ENCODE measurements at places on chromosomes 3 and 15.
A peak's percentile ranks its signal among the peaks of the same experiment; 100 is the strongest.

GRCh38 chr15:81083201-81083600 lies 50.9 kb upstream of the CFAP161 start:
- DNase-seq = no peak

DNA sequence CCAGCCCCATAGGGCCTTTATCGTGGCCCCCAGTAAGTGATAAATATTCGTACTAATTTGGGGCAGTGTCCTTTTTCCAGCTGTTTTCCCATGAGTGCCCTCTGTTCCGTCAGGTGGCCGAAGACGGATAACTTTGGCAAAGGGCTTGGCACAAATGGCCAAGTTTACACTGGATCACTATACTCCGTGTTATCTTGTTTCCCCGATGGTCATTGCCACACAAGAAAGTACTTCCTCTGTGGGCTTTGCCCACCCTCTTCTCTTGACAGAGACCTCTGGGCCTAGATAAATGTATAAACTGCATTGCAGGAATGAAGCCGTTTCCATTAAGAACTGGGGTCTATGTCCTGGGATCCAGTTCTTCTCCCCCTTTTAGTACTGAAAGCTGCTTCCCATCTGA lies 39.1 kb downstream of the SMAD3 start:
- no peak for DNase-seq

DNA sequence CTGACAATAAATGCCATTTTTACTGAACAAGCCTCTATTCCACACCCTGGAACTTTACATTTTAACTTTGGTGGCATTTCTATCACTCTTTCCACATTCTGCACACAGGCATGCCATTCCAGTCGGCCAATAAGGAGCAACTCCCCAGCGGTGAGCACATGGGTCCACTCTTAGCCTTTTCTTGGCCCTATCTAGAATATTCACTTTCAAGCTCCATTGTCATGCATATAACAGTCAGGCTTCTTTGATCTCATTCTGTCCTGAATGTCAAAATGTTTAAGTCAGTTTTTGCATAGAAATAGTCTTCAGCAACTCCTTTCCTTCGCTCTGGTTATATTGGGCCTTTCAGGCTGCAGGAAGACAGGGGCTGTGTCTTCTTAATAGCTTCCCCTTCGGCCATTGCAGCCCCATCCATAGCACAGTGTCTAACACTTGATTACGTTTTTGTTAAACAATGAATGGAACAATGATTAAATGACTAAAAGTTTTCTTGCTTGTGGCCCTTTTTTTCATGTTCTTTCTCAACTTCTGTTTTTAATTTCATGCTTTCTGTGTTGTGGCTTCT lies 427.3 kb downstream of the MFSD1 start:
- no peak for DNase-seq

GRCh38 chr3:18660059-18660458 lies 234.9 kb upstream of the SATB1 start:
- DNase-seq = no peak

DNA sequence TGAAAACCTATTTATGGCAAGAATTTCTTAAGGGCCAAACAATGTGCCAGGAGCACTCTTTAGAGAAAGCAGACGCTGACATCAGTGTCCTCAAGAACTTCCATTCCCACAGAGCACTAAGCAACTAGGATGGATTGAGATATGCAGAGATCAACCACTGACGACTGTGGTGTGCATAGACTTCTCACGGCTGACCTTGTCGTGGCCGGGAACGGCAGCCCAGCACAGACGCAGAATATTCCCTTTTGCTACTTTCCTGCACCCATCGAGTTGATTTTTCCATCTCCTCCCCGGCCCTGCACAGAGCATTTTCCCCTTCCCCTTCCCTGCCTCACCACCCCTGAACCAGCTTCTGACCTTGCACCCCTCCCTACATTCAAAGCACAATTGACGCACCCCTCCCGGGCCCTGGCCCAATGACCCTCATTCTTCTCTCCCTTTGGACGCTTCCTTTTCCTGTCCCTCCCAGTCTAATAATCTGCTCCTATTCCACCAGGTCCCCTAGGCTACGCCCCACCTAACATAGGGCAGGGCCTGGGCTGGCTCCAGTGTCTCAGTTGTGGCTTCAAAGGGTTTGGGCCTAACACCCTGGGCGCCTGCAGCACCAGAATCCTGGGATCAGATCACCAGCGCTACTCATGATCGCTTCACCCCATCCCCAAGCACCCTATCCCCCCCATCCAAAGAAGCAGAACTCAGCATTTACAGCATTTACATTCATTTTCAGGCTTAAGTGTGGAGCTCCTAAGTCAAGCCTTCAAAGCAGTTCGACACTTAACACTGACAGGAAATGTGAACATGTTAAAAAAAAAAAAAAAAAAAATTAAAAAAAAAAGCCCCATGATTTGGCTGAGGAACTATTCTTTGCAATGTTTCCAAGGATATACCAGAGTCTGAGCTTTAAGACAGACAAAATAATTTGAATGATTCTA lies 151.2 kb downstream of the FOXP1 start:
- no peak for DNase-seq

- no peak for DNase-seq
These were observed 61.7 kb downstream of the GBE1 start for GRCh38 chr3:81699536-81700320.

DNA sequence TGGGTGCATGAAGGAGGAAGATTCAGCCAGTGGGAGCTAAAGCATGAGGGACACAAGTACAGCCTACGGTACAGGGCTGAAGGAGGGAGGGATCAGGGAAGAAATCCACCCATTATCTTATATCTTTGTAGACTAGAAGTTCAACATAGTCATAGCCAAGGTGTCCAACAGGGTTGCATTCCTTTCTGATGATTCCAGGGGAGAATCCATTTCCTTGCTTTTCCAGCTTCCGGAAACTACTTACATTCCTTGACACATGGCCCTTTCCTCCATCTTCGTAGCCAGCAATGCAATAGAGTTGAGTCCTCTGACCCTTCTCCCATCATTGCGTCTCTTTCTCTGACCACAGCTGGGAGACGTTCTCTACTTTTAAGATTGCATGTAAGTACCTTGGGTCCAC lies 471.0 kb upstream of the SEMA6D start:
- no peak for DNase-seq

DNA sequence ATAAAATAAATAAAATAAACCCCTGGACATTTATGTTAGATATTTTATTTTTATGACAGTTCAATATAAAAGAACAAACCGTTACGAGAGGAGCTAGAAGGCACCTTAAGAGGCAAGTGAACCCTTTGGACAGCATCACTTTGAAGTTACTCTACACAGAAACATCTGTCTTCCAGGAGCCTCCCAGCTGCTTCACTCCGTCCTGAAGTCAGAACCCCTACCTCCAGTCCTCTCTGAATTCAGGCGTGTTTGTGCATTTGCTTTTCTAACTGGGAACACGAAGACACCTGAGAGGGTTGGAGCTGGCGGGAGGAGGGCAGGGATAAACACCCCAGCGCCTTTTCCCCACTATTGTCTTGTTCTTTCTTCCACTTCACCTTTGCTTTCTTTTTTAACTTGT lies 46.2 kb downstream of the CMTM7 start:
- no peak for DNase-seq

DNA sequence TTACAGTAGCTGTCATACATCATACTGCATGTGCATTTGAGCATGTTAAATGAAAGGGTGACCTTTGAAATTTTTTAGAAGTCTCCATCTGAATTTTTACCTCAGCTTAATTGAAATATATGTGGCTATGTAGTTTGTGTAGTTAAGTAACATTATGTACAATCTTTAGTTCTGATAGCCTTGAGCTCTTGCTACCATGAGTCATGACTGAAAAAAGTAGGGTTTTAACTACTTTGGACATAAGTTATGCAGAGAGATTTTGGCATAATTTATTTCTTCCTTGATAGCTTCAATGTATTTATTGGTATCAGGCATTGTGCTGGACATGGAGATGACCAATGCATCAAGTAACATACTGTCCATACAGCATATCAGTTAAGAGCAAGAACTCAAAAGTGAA lies 376.5 kb upstream of the ZNF717 start:
- DNase-seq = no peak

DNA sequence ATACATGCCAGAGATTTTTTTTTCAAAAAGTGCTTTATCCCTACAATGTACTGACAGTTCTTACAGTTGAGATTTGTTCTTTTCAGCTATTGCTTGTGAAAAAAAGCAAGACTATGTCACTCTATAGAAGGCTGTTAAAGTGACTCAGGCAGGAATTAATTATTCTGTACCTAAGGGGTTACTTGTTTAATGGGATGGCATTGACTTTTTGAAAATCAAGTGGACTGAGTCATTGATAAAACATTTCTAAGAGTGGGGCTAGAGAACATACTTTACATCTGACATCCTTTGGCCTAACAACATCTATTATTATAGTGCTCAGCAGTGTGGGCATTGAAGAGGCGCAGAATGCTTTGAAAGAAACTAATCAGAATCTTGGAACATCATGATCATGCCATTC lies 34.3 kb downstream of the INTS14 start:
- DNase-seq = no peak

GRCh38 chr15:33157371-33158037 lies 37.0 kb downstream of the FMN1 start:
- no peak for DNase-seq

DNA sequence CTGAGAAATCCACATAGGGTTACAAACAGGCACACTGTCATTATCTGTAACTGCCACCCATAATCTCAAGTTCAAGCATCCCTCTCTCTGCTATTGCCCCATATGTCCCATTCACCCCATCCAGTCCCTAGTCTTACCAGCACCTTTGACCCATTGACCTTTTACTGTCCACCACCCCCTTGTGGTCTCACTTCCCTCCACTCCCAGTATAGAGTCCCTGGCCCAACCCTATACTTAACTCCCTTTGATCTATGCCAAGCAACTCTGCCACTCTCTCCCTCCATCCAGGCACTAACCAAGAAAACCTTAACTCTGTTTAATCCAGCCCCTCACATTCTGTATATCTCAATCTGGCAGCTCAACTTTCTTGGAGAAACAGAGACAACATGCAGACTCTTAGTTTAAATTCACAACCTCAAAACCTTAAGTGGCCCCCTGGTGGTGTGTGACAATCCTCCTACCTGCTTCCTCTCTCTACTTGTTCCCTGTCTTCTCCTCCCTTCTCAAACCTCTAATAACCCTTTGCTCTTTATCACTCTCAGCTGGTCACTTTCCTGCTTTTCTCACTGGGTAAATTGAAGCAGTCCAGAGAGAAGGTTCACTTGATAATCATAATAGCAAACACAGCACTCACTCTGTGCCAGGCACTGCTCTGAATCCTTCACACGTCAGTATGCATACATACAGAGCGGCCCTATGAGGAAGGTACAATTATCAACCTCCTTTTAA lies 162.7 kb downstream of the STT3B start:
- DNase-seq = no peak

- no peak for DNase-seq
These were observed 59.8 kb downstream of the TP53BP1 start for GRCh38 chr15:43433165-43433564.

DNA sequence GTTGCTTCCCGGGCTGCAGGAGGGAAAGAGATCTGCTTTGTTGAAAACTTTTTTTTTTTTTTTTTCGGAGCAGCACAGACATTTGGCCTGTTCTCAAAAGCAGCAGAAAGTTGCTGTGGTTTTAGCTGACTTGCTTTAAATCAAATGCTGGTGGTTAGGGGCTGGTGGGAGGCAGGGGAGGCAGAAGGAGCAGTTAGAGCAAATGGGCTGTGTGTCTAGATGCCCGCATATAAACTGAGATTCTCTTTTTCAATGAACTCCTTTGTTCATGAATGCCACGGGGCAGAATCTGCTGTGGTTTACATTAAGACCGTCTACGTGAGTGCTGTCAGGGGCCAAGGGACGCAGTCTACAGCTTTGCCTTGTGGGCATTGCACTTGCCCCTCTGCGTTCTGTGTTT lies 95.9 kb downstream of the FLNB start:
- DNase-seq = no peak

- DNase-seq = no peak
These were observed 72.0 kb upstream of the IQSEC1 start for GRCh38 chr3:13145131-13145825.

- DNase-seq = no peak
These were observed 273.5 kb downstream of the NEK10 start for GRCh38 chr3:27095553-27096222.

- DNase-seq = no peak
These were observed 124.3 kb downstream of the CHCHD6 start for GRCh38 chr3:126828306-126828705.

GRCh38 chr15:23372284-23372683 lies 17.7 kb downstream of the GOLGA8S start:
- no peak for DNase-seq

DNA sequence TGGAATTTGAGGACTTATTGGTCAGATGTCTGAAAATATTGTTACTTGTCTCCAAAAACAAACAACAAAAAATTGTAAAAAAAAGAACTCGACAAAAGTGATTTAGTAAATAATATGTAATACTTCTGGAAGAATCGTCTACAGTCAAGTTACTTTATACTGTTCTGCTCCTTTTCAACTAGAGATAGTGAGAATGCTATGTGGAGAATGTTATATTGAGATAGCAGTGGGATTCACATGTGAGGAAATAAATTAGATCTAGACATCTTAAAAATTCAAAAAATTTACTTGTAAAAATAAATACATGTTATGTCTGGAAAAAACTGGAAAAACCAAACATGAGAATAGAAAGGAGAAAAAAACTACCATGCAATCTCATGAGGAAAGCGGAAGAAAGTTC lies 64.9 kb downstream of the SGO1 start:
- no peak for DNase-seq

DNA sequence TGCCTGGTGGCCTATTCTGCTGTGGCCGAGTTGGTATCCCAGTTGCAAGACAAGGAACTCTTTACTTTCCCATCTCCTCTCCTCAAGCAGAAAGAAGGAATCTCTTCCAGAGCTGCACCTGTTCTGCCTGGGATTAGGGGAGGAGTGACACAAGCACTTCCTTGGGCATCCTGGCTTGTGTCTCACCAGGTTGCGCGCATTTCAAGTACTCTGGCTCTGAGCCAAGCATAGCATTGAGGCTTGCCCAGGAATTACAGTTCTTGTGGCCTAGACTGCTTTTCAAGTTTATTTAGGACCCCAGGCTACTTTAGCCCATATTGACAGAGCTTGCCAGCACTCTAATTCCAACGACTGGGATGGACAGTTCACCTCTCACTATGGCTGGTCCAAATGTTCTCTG lies 150.5 kb downstream of the RSRC1 start:
- no peak for DNase-seq

DNA sequence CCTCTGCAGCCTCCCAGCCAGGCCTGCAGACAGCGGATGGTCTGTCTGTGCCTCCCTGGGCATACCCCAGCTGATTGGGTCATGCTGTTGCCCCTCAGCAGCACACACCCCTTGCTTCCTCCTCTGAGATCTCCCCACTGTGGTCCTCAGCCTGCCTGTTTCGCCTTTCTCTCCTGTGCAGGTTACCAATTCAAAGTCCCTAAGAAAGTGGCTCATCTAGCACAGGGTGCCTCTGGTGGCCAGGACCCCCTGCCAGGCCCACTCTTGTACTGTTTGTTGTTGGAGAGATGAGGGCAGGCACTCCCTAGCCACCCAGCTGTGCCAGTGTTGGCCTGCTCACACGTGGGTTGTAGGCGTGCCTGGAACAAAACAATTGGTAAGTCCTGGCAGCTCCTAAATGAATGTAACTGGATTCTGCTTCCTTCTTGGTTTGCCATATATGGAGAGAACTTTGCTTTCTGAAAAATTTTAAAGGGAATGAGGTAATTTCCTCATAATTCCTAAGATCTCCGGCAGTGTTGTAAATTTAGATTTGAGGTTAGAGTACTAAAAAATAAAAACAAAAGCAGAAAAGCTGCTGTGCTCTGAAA lies 213.2 kb upstream of the IL12A start:
- DNase-seq = peak; percentile 74

All from substantia nigra (tissue), 51 donors.